ENCODE measurements at places on chromosomes 6 and 20.

DNA sequence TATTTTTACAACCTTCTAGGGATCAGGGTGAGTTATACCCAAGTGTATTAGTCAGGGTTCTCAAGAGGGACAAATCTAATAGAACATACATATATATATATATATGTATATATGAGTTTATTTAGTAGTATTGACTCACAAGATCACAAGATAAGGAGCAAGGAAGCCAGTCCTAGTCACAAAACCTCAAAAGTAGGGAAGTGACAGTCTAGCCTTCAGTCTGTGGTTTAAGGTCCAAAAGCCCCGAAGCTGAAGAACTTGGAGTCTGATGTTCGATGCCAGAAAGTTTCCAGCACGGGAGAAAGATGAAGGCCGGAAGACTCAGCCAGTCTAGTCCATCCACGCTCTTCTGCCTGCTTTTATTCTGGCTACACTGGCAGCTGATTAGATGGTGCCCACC lies 632.7 kb upstream of the AGPAT4 start:
- no peak for DNase-seq

DNA sequence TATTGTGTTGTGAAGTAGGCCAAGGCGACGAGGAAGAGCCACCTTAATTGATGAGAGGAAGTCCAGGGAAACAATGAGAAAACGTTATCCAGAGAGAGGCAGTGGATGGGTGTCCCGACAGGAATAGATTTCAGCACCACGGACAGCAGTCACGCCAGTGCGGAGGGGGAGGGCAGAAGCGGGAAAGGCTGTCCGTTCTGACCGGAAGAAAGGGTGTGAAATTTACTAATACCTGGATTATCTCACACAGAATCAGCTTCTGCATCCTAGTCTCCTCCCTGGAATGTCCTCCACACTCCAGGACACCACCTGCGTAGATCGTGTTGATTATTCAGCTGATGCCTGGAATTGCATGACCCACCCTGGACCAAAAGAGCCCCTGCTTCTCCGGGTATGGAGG lies 7.4 kb upstream of the BPIFA3 start:
- no peak for DNase-seq

GRCh38 chr6:14110001-14110818 lies 7.4 kb upstream of the CD83 start:
- no peak for DNase-seq

DNA sequence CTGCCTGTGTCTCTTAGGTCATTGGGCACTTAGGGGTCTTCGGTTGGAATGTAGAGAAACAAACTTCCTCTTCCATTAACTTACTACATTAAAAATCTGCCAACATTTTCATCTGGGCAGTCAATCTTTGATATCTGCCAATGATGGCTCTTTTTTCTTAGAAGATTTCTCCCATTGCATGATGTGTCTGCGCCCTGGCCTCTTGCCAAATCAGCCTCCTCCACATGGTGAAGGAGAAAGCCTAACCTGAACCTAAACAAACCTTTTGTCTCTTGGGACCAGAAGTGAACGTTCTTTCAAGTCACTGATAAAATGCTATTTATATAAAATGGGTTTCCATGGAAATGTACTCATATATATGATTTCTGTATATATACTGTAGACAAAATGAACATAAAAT lies 998.9 kb upstream of the GJE1 start:
- DNase-seq: no peak

DNA sequence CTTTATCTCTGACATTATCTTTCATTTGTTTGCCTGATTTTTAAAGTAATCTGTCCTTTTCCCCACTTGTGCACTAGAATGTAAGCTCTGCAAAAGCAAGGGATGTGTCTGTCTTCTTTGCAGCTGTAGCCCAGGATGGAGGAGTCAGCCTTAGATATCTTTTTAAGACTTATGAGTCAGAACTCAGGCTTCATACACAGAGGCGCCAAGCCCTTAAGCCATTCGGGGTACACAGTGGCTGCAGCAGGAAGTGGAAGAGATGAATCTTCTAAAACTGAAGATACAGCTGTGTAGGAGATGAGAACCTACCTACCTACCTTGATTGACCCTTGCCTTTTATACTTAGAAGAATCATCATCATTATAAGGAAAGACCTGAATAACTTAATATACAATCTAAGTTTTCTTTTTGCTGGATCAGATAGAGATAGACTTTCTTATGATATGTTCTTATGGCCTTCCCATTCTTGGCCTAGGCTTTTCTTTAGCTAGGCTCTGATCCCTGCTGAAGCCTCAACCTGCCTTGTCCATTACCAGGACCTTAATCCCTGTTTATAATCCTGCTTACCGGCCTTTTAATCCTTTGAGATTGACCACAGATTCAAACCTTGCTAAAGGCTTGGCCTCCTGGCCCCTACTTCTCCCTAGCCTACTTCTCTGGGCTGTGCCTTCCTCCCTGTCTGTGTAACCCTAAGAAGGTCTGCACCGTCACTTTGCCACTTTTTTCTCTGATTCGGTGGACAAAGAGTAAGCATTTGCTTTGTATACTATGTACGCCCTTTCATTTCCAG lies 304.5 kb downstream of the PRL start:
- DNase-seq: no peak

GRCh38 chr6:111258615-111259088 lies 171.3 kb downstream of the SLC16A10 start:
- no peak for DNase-seq

DNA sequence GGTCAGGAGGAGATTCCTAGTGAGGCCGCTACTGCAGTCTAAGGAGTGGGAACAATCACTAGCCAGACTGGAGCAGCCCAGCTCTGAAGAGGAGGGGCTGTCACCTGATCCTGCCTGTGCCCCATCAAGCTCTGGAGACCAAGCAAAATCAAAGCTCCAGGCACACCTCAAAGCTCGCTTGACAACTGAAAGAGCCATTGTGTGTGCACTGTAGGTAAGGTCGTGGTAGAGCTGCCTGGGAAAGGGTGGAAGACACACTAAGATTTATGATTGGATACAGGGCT lies 58.2 kb downstream of the CSE1L start:
- no peak for DNase-seq

DNA sequence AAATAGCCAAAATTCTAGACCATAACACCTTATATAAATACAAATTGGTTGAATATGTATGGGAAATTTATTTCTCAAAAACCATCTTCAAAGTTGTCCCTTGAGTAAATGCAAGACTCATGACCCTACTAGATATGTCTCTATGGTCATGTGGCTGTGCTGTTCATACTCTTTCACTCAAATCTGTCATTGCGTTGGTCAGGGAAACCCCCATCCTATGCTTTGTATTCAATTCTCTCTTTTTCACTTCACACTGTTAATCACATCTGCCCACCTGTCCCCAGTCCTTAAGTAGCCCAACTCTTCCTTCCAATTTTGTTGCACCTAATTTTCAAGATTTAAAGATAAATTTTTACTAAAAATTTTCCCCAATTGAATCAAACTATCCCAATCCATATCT lies 51.0 kb downstream of the RPS12 start:
- DNase-seq: no peak
